ENCODE measurements at places on chromosomes 4 and X. TPM values are rescaled to one million over a fixed set of nuclear protein-coding genes. Genes with fewer than 3 reads are reported as not detected.

- no peak for DNase-seq
- H3K4me1 ChIP-seq = peaks cover 9% of the 10 kb centered on the region
- H3K36me3 ChIP-seq = no peaks in the 10 kb centered on the region
- H3K27me3 ChIP-seq = no peaks in the 10 kb centered on the region
- H3K4me3 ChIP-seq = no peak overlapping the region
- H3K27ac ChIP-seq = no peak overlapping the region
These were observed 164.6 kb upstream of the BCOR start for GRCh38 chrX:40262157-40263013.

GRCh38 chrX:41273638-41274037 is 60.3 kb upstream of the DDX3X start:
- peaks cover 5% of the 10 kb centered on the region for H3K4me1 ChIP-seq
- no peak overlapping the region for H3K27ac ChIP-seq
- H3K4me3 ChIP-seq = no peak overlapping the region
- no peak for DNase-seq
- H3K36me3 ChIP-seq = no peaks in the 10 kb centered on the region

DNA sequence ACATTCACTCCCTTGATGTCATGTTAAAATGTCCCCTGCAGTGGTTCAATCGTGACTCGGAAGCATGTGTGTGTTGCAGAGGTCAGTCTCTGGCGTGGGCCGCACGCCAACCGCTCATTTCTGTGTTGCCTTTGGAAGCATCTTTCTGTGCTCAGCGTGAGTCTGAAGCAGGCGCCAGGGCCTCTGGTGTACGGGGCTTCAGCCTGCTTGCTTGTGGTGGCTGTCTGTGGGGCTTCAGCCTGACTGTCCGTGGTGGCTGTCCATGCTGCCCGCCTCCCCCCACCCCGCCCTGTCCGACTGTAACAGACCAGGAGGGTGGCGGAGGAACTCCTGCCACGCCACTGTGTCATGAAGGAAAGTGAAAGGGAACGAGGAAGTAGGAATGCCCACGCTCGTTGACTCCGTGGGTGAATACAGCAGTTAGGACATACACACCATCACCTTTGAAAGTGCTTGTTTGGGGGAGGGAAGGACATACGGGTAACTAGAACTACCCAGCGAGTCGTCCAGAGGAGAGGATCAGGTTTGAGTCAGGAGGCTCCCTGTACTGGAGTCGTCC is 14.7 kb upstream of the CLCN4 start:
- H3K36me3 ChIP-seq = no peaks in the 10 kb centered on the region
- DNase-seq = no peak
- H3K27ac ChIP-seq = no peak overlapping the region
- H3K4me1 ChIP-seq = no peaks in the 10 kb centered on the region
- H3K4me3 ChIP-seq = no peak overlapping the region

DNA sequence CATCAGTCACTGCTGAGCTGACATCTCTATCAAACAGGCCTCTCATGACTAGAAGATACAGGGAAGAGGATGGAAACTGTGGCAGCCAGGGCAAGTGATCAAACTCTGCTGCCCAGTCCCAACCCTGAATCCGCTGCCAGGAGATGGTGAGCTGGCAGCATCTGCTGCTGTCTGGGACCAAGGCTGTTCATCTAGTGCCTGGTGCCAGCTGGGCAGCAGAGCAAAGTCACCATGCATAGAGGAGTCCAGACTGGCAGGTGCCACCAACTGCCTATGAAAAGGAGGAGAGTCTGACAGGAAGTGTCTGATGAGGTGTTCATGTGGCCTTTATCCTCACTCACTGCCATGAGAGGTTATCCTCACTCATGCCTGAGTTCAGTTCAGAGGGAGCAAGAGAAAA is 518.9 kb downstream of the MID1IP1 start:
- H3K27me3 ChIP-seq = no peaks in the 10 kb centered on the region
- H3K36me3 ChIP-seq = no peaks in the 10 kb centered on the region
- no peak overlapping the region for H3K27ac ChIP-seq
- DNase-seq = no peak
- H3K4me3 ChIP-seq = no peak overlapping the region
- peaks cover 24% of the 10 kb centered on the region for H3K4me1 ChIP-seq

DNA sequence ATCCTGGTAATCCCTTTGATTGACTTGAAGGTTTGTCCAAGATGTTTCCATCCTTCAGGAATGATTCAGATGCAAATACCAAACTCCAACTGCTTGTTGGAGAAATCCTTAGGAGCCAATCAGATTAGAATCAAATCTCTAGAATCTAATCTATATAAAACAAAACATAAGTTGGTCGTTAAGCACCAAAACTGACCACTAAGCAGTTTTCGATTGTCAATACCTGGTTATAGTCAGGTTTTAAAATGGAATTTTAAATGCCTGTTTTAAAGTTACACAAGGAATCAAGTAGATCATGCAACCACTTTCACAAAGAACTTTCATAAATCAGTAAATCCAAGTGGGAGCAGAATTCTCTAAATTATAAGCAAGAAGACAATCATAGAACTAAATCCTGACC is 236.1 kb downstream of the PARM1 start:
- H3K36me3 ChIP-seq = no peaks in the 10 kb centered on the region
- H3K4me1 ChIP-seq = no peaks in the 10 kb centered on the region
- no peak overlapping the region for H3K27ac ChIP-seq
- no peak overlapping the region for H3K4me3 ChIP-seq
- no peak for DNase-seq

DNA sequence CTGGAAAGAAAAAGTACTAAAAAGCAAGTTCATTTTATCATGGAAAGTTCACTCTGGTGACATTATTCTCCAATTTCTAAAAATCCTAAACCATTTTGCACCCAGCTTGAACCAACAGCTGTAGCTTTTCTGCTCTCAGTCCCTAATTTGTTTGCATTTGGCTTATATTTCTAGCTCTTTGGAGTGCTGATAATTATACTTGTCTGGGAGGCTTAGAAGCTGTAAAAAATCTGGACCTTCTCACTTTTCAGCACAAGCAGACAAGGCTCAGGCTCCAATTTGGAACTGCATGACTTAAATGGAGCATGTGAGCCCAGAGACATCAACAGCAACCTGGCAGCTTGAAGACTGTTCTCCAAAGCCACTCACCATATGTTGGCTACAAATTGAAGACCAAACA is 170.9 kb upstream of the PCDH18 start:
- no peak overlapping the region for H3K4me3 ChIP-seq
- DNase-seq = no peak
- H3K27ac ChIP-seq = no peak overlapping the region

DNA sequence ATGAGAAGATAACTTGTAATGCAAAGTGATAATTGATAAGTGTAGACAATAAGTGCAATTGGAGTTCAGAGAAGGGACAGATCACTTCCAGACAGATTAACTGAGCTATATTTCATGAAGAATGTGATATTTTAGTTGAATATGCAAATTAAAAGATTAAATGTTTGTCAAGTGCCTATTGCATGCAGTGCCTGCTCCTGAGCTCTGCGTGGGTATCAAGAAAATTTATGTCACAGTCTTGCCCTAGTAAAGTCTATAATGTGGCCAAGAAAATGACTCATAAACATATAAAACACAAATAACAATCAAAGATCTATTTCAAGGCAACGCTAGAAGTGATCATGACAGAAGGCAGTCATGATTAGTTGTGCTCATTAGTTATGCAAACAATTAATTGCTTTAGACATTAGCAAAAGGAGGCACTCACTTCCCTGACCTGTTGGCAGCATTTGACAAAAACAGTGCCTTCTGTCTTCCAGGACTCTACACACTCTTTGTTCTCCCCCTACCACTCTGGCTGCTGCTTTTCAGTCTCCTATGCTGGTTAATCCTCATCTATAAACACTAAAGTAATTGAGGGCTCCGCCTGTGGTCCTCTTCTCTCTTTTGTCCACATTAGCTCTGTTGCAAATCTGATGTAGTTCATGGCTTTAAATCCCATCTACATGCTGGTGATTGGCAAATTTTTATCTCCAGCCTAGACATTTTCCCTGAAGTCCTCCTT is 47.7 kb downstream of the ARHGEF38 start:
- H3K27me3 ChIP-seq = peaks cover 3% of the 10 kb centered on the region
- DNase-seq = no peak
- H3K4me3 ChIP-seq = no peak overlapping the region
- H3K4me1 ChIP-seq = no peaks in the 10 kb centered on the region
- H3K36me3 ChIP-seq = no peaks in the 10 kb centered on the region
- H3K27ac ChIP-seq = no peak overlapping the region

DNA sequence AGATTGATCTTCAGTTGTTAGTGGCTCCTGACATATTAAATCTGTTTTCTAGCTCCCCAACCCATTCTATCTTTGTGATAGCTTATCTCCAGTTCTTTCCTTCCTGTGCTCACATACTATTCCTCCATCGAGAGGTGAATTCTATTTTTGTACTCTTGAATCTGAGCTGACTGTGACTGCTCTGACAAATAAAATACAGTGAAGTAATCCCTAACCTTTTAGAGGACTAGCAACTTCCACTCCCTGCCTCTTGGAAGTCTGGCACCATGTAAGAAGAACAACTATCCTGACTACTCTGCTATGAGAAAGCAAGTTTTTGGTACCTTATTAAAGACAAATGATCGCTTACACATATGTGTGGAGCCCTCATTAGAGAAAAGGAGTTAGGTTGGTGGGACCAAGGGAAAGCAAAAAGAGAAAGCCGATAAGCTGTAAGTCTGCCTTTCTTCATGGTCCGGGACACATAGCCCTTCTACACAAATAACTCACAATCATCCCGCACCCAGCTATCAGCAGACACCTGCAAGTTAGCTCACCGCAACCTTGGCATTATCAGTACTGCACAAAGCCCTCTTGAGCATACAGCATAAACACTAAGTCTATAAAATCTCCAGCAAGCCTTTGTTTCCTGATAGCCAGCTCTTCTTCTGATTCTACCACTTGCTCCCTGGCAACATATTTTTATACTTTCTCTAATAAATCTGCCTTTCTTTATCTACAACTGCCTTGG is 13.5 kb upstream of the PPM1K start:
- no peak overlapping the region for H3K4me3 ChIP-seq
- no peaks in the 10 kb centered on the region for H3K4me1 ChIP-seq
- no peaks in the 10 kb centered on the region for H3K36me3 ChIP-seq
- no peaks in the 10 kb centered on the region for H3K27me3 ChIP-seq
- DNase-seq = no peak

DNA sequence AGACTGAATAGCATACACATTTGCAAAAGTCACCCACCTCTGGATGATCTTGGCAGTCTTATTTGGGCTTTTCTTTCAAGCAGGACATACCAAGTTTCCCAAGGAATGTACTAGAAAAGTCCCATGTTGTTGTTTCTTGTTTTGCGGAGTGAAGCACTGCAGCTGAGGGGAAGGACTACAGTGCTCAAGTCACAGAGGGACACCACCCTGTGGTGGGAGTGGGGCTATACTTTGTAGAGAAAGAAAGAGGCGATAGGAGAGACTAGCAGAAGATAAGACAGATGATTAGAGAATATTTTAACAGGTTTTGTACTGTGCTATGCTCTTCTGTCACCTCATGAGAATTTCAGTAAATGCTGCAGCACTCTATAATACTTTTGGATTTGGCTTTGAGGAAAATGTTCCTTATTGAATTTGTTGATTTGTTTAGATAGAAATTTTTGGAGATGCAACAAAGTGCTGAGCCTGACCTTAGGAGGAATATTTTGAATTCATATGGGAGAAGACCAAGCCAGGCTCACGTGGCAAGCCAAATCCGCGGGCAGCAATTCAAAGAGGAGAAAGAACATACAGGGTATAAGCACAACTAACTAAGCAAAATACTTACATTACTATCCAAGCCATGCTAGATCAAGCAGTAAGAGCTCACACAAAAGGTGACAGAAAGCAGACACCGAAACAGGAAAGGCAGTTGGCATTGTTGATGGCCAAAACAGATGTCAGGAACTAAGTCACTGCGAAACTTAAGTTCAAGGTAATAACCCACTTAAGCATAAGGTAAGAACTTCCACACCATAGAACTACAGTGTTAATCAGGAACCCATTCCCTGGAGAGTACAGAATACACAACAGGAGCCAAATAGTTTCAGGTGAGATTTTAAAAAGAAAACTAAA is 280.3 kb upstream of the INTU start:
- no peaks in the 10 kb centered on the region for H3K27me3 ChIP-seq
- no peaks in the 10 kb centered on the region for H3K36me3 ChIP-seq
- no peaks in the 10 kb centered on the region for H3K4me1 ChIP-seq
- DNase-seq = no peak
- H3K4me3 ChIP-seq = no peak overlapping the region
- no peak overlapping the region for H3K27ac ChIP-seq

- H3K27ac ChIP-seq = no peak overlapping the region
- no peak overlapping the region for H3K4me3 ChIP-seq
- peaks cover 21% of the 10 kb centered on the region for H3K4me1 ChIP-seq
These were observed 18.3 kb downstream of the SCARB2 start for GRCh38 chr4:76195326-76195725.

- H3K27ac ChIP-seq = no peak overlapping the region
- H3K27me3 ChIP-seq = no peaks in the 10 kb centered on the region
- no peaks in the 10 kb centered on the region for H3K4me1 ChIP-seq
- DNase-seq = no peak
- H3K36me3 ChIP-seq = no peaks in the 10 kb centered on the region
- no peak overlapping the region for H3K4me3 ChIP-seq
These were observed 56.8 kb downstream of the SEPSECS start for GRCh38 chr4:25103418-25103817.

GRCh38 chrX:123749643-123750042 is 16.8 kb upstream of the THOC2 start:
- no peaks in the 10 kb centered on the region for H3K36me3 ChIP-seq
- no peaks in the 10 kb centered on the region for H3K4me1 ChIP-seq
- H3K4me3 ChIP-seq = no peak overlapping the region
- H3K27me3 ChIP-seq = no peaks in the 10 kb centered on the region

GRCh38 chrX:76802708-76803107 is 375.2 kb downstream of the MAGEE1 start:
- no peak for DNase-seq
- H3K4me1 ChIP-seq = no peaks in the 10 kb centered on the region
- H3K27me3 ChIP-seq = no peaks in the 10 kb centered on the region
- H3K27ac ChIP-seq = no peak overlapping the region

DNA sequence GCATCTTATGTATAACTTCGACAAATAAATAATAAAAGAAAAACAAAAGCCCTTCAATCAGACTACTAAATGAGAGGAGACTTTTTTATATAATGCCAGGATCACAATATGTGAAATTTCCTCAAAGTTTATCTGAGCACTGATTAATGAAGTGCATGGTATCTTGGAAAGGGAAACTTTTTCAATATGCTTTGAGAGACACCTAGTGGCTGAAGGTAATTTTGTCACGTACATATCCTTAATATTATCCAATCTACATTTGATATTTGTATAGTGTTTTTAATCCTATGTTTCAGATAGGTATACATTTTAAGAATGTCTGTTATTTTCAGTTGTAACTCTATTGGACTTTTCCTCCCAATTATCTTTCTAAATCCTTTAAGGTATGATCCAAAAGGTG is 146.8 kb downstream of the KLHL4 start:
- H3K36me3 ChIP-seq = no peaks in the 10 kb centered on the region
- H3K27ac ChIP-seq = no peak overlapping the region
- no peak overlapping the region for H3K4me3 ChIP-seq

The TEX11 gene
- not detected for total RNA-seq

The ERAS gene
- not detected for total RNA-seq

The FAM47A gene
- total RNA-seq = not detected

The CENPC gene
- 64.0 TPM for total RNA-seq

The ARHGEF38 gene
- total RNA-seq = not detected

The HSPA4L gene
- not detected for total RNA-seq

The ZFP42 gene
- not detected for total RNA-seq

The CT45A2 gene
- not detected for total RNA-seq

Measured in CD4-positive, alpha-beta memory T cell (primary cell).